ENCODE measurements at places on chromosomes 13 and 19.

GRCh38 chr19:32945260-32945659 lies 26.5 kb downstream of the CEP89 start:
- peak; percentile 4 for DNase-seq

DNA sequence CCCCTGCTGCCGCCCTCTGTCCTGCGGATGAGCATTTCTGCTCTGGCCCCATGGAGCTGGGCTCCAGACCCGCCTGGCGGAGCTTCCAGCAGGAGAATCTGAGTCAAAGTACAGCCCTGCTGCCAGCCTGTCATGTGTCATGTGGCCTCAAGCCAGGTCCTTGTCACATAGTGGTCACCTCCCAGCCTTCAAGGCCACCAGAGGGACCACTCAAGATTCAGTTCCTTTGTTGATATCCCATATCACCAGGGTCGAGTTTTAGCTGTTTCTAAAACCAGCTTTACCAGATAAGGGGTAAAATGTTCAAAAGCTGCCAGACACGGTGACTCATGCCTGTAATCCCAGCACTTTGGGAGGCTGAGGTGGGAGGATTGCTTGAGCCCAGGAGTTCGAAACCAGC lies 13.4 kb downstream of the THOP1 start:
- DNase-seq = no peak

DNA sequence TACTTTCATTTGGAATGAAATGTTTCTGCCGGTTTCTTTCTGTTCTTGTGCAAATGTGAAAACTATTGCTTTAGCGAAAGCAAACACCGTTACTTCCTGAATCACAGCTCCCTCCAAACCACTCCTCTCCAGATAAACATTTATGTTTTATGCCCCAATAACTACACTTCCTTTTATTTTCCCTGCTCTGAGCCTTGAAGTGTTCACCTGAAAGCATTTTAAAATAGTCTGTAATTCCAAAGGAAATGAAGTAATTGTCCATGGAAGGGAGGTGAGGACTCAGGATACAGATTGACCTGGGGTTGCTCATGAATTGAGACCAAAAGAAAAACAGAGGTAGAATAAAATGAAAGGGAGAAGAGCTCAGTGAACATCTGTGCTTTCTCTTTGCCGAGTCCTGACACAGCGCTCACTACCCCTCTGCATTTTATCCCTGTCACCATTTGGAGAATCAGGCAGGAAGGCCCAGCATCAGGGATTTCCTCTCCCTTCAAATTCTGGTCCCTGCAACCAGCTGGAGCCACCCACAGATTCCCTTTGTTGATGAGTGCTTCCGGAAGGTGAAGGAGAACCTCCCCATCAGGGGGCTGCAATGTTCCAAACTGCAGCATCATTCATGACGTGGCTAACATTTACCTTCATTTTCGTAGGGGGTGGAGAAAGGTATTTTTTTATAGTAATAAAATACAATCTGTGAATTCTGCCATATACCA lies 171.9 kb downstream of the ITGBL1 start:
- DNase-seq = no peak

DNA sequence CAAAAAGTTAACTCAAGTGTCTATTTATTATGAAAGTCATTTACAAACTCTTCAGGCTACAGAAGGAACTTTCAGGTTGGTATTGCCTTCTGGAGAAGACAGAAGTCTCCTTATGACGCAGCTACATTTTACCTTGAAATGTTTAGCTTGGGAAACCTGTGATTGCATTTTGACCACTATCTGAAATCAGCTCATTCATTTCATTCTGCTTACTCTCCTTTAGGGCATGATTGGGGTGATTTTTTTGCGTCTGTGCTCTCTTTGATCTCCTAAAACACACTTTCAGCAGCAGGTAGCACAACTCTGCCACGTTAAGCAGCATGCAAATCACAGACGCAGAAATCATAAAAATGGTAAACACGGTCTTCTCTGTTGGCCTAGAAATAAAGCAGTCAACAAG lies 9.6 kb downstream of the GJB6 start:
- no peak for DNase-seq

DNA sequence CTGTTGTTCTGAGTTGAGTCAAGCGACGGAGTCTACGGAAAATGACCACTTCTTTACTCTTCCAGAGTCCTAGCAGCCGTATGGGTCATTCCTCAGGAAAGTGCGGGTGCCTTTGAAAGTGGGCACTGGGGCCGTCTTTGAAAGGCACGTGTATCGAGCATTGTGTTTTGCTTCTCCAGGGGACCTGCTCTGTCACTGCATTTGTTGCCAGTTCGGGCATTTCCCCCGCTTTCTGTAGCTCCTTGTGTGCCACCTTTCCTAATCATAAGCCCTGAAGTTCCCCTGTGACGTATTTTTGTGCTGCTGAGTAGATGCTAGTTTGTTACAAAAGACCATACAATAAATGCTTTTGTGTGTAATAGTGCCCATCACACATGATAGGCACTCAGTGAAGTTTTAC lies 24.4 kb downstream of the SPATA13 start:
- no peak for DNase-seq

- DNase-seq = no peak
Observed at GRCh38 chr13:111956261-111957151, 110.4 kb upstream of the SOX1 start.

DNA sequence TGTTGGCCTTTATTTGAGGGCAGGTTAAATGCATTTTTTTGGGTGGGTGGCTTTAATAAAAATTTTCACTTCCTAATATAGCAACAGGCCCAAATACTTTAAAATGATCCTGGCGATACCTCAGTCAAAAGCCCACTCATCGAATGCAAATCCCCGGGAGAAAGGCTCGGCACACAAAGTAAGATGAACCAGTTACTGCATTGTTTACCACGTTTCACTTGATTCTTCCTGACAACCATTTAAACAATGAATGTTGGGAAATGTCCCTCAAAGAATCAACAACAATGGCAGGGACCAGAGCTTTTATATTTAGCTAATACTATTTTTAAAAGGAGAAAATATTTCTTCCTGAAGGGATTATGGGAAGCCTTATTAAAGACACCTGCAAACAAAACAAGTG lies 187.7 kb downstream of the ABCC4 start:
- DNase-seq = no peak

DNA sequence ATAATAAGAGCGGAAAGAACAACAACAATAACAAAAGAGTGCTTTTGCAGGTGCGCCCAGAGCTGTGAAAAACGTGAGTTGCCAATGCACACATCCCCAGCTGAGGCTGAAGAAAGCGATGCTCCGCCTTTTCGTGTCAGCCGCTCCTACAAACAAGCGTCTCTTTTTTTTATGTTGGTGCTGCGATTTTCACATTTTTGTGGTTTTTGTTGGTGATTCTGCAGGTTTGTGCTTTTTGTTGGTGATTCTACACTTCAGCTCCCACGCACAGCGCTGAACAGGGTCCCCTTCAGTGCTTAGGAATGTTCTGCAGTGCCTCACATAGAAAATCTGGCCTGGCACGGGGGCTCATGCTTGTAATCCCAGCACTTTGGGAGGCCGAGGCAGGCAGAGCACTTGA lies 7.3 kb upstream of the SBK3 start:
- no peak for DNase-seq

DNA sequence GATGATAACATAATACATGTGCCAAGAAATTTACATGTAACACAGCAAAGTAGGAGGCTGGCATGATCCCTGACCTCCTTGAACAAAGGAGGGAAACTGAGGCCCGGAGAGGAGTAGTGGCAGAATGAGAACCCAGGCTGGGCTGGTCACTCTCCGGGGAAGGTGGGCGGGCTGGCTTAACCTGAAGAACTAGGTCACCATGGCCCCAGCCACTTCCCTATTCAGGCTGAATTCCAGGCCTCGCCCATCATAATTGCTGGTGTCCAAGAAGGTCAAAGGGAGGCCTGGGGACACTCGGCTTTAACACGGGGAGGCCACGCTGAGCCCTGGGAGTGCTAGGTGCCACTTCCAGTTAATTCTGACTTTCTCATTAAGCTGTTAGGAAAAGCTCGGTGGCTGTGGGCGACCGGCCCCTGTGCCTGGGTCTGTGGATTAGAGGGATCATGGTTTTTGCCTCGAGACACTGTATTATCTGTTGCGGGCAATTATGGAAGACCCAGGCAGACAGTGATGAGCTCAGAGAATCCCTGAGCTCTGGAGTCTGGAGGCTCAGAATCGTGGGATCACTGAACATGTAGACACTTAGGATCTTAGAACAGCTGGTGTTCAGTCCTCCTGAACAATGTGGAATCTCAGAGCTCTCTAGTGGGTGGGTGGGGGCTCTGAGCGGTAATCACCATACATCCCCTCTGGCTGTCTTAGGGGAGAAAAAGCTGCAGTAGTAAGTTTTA lies 5.0 kb upstream of the TINCR start:
- no peak for DNase-seq

DNA sequence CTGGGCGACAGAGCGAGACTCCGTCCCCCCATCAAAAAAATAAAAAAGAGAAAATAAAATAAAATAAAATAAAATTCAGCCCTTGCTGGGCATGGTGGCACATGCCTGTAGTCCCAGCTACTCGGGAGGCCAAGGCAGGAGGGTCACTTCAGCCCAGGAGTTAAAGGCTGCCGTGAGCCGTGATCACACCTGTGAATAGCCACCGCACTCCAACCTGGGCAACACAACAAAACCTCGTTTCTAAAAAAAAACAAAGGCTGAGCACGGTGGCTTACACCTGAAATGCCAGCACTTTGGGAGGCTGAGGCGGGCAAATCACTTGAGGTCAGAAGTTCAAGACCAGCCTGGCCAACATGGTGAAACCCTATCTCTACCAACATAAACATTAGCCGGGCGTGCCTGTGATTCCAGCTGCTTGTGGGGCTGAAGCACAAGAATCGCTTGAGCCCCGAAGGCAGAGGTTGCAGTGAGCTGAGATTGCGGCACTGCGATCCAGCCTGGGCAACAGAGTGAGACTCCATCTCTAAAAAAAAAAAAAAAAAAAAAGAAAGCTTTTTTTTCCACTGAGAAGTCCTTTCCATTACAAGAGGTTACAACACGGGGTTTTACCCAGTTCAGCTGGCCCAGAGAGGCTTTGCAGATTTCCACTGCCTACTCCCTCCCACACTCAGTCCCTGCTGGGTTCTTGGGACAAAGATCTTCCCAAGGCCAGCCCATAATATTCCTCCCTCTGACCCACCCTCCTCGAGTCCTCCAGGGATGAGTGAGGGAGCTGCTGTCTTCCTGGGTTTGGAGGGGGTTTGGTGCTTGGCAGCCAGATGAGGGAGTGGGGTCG lies 6.4 kb downstream of the ANGPTL4 start:
- no peak for DNase-seq

DNA sequence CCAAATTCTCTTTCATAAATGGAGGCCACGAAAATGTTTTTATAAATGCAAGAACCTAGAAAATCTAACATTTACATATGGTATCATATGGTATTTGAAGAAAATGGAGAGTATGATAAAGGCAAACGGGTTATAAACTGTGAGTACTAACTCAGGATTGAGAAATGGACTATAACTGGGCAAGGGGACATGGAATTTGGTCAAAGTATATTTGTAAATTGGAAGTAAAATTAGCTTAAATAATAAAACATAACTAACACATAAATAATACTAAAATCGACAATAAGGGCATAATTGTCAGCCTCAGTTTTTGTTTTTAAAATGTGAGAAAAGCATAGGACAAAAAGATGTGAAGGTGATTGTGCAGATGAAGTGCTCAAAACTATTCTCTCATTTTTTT lies 1516.3 kb upstream of the MIR17HG start:
- DNase-seq = no peak

GRCh38 chr13:50691681-50692263 lies 151.7 kb downstream of the DLEU7 start:
- no peak for DNase-seq

DNA sequence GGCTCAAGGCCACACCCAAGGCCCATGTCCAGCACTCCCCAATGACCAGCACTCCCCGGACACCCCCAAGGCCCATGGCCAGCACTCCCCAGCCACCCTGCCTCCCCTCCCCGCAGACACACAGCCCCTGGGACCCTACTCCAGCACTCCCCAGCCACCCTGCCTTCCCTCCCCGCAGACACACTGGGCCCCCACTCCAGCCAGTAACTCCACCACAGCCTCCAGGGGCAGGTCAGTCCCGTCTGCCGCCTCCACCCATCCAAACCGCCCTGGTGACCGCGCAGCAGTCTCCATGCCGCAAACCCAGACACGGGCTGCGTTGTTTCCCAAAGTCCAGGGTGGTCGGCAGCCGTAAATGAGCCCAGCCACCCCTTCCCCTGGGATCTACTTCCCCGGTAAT lies 70.7 kb downstream of the SPACA7 start:
- no peak for DNase-seq

- no peak for DNase-seq
Observed at GRCh38 chr19:803686-804418, 6.6 kb downstream of the PTBP1 start.

- no peak for DNase-seq
Observed at GRCh38 chr13:113874579-113875428, 10.9 kb upstream of the GAS6 start.

DNA sequence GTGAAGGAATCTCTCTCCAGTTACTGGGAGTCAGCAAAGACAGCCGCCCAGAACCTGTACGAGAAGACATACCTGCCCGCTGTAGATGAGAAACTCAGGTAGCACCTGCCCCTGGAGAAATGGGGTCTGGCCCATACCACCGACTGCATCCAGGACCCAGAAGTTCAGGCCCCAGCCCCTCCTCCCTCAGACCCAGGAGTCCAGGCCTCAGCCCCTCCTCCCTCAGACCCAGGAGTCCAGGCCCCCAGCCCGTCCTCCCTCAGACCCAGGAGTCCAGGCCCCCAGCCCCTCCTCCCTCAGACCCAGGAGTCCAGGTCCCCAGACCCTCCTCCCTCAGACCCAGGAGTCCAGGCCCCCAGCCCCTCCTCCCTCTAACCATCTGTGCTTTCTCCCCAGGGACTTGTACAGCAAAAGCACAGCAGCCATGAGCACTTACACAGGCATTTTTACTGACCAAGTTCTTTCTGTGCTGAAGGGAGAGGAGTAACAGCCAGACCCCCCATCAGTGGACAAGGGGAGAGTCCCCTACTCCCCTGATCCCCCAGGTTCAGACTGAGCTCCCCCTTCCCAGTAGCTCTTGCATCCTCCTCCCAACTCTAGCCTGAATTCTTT lies 3.0 kb downstream of the APOC2 start:
- DNase-seq = no peak

DNA sequence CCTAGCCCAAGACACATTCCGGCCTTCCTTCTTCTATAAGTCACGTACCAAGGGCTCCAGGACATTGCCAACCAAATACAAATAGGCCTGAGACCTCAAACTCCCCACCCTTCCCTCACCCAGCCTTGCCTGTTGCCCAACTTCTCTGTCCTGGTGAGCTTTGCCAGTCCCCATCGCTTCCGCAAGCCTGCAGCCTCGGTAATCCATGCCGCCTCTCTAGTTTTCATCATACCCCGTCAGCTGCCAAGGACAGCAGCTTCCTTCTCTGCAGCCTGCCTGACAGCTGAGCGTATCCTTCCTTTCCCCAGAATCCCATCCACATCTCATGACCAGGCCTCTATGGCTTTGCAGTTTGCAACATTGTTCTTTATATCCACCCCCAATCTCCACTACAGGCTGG lies 36.6 kb upstream of the POMP start:
- DNase-seq = no peak

GRCh38 chr13:35378939-35379338 lies 97.5 kb downstream of the MAB21L1 start:
- no peak for DNase-seq
